ENCODE measurements at places on chromosomes 13 and 19.

GRCh38 chr13:93066187-93066586 is 160.4 kb upstream of the GPC6 start:
- DNase-seq: no peak

DNA sequence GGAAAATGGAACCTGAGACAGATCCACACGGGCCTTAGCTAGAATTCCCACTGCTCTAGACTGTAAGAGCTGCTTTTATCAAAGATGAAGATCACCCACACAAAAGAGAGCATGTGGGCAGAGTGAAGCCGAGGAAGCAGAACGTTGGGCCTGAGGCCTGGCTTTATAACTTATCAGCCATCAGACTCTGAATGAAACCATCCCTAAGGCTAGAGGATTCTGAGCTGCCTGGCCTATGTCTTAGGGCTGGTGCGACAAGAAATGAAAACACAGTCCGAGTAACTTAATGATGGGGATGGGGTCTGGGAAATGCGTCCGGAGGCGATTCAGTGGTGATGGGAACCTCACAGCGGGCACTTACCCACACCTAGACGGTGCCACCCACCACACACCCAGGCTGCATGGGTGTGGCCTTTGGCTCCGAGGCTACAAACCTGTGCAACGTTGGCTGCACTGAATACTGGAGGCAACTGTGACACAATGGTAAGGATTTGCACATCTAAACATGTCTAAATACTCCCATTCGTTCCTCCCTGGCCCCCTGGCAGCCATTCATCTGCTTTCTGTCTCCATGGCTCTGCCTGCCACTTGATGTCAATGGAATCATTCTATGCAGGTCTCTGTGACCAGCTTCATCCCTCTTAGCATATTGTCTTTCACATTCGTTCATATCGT is 62.0 kb downstream of the SLC15A1 start:
- no peak for DNase-seq

DNA sequence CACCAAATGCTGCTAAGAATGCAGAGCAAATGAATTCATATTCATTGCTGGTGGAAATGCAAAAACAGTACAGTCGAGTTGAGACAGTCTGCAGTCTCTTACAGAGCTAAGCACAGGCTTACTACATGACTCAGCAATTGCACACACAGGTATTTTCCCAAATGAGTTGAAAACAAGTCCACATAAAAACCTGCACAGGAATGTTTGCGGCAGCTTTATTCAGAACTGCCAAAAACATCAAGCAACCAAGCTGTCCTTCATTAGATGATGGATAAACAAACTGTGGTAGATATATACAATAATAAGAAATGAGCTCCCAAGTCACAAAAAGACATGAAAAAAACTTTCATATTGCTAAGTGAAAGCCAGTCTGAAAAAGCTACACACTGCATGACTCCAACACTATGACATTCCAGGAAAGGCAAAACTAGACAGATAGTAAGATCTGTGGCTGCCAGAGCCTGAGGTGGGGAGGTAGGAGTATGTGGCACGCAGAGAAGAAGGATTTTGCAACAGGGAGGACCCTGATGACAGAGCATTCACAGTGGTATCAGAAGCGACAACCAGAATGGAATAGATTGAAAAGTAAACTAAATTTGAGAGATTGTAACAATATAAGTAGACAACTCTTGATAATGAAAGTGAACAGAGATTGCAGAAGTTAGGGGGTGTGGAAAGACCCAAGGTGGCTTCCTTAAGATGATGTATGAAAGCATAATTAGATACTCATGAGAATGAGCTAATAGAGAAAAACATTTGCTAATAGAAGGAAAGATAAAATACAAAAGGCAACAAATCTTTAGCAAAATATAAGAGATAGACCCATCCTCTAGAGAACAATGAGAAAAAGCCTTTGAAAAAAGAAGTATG is 52.7 kb downstream of the TSC22D1 start:
- no peak for DNase-seq

- DNase-seq: no peak
Observed at GRCh38 chr19:11418094-11418548, 993 bp downstream of the RGL3 start.

DNA sequence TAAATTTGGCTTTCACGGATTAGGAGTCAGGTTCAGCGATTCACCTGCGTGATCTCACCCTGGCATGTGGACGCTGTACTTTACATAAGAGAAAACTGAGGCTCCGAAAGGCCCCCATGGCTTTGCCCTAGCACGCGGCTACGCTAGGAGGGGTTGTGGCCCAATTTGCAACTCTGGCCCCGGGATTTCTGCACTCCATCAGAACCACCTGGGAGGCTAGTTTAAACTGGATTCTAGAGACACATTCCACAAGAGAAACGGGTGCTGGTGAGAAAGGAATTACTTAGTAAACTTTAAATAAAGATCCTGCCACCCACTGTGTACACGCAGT is 6.2 kb downstream of the BCL3 start:
- DNase-seq: no peak

- no peak for DNase-seq
Observed at GRCh38 chr19:4454747-4455718, 2.6 kb downstream of the UBXN6 start.

DNA sequence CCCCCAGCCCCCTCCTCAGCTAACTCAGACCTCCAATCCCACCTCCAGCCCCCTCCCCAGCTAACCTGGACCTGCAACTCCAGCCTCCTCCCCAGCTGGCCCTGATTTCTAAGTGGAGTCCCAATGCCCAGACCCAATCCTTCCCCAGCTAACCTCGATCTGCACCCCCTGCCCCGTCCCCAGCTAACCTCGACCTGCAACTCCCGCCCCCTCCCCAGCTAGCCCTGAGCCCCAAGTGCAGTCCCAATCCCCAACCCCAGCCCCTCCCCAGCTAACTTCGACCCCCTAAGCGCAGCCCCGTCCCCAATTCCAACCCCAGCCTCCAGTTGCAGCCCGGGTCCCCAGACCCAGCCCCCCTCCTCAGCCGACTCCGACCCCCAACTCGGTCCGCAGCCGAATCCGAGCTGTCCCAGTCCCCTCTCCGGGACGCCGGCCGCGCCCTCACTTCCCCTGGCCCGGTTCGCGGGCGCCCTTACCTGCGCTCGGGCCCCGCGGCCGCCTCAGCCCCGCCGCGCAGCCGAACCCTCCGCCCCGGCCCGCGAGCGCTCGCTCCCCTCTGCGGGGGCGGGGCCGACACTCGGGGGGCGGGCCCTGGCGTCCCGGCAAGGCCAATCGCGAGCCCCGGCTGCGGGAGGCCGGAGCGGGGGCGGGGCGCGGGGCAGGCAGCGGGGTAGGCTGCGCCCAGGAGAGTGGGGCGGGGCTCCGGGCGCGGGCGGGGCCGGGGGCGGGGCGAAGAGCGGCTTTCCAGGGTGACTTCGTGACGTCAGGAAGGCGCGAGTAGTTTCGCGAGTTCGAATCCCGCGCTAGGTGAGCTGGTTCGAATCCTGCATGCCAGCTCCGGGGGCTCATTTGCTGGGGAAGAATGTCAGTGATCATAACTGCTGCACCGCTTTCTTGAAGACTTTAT is at the start of gene GNG7:
Gene GNG7 (minus strand): TSS at position 525 of the 907 bp plus-strand sequence. CDS start 182,006 bp downstream, outside the sequence.
- DNase-seq: peak; percentile 76

GRCh38 chr19:8902520-8902919 is 70.3 kb downstream of the MBD3L1 start:
- no peak for DNase-seq

DNA sequence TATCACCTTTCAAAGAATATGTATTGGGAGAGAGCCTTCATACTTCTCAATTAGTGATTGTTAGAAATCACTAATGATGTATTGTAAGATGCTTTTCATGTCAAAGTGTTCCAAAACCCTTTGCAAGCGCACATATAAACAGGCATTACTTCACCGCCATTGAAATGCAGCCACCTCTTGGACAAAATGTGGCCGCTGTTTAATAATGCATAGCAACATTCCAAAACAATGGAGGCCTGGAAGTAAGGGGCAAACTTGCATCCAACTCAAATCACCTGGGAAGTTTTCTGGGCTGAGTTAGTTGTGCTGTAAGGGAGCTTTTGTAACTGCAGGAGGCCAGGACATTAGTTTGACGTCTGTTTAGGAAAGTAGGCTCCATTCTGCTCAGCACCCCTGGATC is 438.1 kb downstream of the FGF9 start:
- no peak for DNase-seq

DNA sequence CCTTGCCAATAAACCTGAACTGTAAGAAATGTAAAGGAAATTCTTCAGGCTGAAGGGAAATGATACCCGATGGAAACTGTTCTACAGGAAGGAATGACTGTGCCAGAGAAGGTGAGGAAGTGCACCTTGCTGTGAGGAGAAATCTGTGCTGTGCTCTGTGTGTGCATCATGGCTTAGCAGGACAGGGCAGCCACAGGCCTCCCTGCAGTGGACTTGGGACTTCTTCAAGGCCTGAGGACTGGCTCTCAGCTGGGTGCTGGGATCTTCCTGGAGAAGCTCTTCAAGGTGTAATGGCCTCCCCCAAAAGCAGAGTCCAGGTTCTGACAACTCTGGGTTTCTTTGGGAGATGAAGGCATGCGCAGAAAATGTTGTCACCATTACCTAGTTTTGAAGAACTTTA is 145.1 kb downstream of the UQCRFS1 start:
- no peak for DNase-seq

DNA sequence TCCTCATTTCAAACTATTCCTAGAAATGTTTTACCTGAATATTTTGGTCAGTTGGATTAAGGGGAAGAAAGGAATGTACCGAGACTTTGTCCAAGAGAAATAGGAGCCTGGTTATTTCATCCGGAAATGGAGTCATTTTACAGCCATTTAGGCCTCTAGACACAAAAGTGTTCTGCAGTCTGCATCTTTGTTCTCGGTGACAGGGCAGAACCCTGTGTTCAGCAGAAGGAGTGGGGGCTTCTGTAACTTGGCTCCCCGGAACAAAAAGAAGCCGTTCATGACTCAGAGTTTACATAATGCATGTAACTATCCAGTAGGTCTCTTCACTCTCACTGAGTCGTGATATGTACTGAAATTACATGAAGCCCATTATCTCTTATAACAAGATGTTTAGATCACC is 21.6 kb upstream of the FNDC3A start:
- no peak for DNase-seq

- DNase-seq: no peak
Observed at GRCh38 chr19:22427547-22427946, 5.4 kb upstream of the ZNF98 start.

DNA sequence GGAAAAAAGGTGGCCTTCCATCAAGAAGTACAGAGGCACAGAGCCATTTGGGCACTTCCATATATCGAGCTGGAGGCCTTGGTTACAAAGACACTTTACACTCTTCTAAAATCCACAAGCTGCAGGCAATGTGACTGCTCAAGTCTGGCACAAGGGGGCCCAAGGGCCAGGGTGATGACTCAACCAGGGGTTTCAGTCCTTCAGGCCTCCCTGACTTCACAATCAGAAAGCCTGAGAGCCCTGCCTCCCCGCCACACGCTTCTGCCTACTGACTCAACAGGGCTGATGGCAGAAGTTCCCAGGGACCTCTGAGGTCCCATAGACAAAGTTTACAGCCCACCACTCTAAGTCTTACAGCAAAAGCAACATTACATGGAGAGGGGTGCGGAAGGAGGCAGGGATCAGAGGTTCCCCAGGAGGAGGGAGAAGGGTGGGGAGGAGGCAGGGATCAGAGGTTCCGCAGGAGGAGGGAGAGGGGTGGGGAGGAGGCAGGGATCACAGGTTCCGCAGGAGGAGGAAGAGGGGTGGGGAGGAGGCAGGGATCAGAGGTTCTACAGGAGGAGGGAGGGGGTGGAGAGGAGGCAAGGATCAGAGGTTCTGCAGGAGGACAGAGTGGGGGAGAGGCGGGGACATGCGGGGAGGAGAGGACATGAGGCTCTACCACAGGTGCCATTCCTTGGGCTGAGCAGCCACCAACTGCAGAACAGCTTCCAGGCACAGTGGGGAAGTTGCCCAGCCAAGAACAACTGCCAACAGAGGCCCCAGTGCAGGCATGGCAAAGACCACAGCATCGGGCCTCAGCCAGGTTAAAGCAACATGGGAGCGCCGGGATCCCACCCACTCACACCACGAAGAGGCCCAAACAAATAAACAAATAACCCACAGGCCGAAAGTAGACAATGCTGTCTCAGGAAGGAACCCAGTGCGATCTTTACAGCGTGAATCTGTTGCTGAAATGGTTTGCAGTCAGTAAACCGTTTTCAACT is 52.0 kb downstream of the SLC7A1 start:
- no peak for DNase-seq

- DNase-seq: peak; percentile 29
Observed at GRCh38 chr19:45798995-45799517, 6.4 kb upstream of the DMWD start.

- DNase-seq: no peak
Observed at GRCh38 chr19:4449022-4449638, 8.5 kb downstream of the UBXN6 start.

DNA sequence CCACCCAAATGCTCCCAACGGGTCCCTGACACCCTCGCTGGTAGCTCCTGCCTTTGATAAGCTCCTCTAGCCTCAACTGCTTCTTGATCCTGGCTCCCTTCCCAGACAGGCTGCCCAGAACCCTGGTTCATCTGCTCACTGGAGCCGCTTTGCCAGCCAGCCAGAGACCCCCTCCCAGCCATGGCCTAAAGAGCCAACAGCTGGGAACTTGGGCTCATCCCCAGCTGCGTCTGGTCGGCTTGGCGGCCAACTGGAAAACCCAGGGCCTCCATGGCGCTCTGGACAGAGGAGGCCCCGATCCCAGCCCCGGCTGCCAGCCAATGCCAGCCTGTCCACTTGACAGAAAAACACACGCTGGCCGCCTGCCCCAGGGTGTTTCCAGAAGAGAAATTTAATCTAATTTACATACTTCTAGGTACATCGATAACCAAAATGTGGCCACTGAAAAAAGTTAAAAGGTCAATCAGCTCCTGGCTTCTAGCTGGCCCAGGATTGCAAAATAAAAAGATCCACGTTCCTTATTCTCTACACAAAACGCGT is 3.0 kb upstream of the AKAP8L start:
- no peak for DNase-seq

DNA sequence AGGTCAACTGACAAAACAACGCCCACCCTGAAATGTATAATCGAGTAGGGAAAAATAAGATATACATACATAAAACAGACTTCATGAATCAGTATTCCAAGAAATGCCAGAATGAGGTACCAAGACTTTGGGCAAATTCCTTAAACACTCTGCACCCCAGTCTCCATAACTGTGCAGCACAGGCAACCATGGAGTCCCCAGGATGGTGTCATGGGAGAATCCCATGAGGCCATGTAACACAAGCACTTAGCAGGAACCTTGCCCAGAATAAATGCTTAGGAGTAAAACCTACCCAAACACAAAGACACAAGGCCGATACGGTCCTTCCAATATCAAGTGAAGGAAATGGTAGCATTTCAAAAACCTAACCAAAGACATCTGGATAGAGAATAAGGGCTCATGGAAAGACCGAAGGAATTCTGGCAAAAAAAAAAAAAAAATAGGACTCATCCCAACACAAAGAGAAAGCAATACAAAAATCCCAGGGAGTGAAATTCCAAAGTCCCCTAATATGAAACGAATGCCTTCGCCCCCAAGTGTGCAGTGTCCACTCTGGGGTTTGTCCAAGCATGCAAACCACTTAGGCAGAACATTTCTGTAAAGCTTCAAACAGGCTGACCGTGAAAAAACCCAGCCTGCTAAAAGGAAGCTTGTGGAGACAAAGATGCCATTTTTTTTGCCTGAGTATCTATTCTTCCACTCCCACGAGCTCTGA is 11.1 kb downstream of the ZC3H4 start:
- no peak for DNase-seq

Data from NCI-H1048 (cell line).